ENCODE measurements at places on chromosomes 3 and 15.

GRCh38 chr3:32321095-32321790 is 70.4 kb upstream of the CMTM7 start:
- no peak for DNase-seq

DNA sequence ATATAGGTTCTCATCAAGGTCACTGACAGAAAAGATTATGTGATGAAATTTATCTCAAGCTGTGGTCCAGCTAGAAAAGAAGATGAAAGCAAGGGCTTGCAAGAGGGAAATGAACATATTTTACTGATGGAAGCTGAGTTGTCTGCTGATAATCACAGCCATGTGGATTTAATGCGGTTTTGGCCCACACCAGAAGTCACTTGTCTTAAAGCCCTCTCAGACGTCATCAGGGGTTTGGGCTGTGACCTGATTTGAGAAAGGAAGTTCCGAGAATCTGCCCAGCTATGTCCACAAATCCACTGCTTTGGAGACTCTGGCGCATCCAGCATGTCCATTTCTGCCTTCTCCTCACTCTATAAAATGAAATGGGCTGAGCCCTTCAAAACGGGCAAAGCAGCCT is 278.4 kb downstream of the SUCLG2 start:
- no peak for DNase-seq

DNA sequence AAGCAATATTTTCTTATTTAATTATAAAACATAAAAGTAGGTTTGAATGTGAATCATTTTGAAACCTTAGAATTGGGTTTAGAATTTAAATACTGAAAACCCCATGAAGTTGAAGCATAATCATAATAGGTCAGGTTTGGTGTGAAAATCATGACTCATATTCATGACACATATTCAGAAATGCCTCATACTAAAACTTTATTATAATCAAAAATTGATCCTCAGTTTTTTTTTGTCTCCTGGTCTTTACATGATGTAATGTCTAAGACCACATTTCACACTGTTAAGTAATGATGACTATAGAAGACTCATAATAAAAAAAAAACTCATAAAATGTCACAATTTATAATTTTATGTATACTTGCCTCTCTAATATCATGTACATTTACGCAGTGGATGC is 190.4 kb downstream of the FOXP1 start:
- no peak for DNase-seq

GRCh38 chr3:193938613-193939012 is 197.3 kb upstream of the HES1 start:
- no peak for DNase-seq

- DNase-seq = no peak
Observed at GRCh38 chr3:134795746-134796280, 753 bp downstream of the EPHB1 start.
